ENCODE measurements at places on chromosomes 4 and X. TPM values are rescaled to one million over a fixed set of nuclear protein-coding genes. Genes with fewer than 3 reads are reported as not detected.

Gene PDGFRA
- polyA plus RNA-seq, result 0.20 TPM

Gene ALAS2
- polyA plus RNA-seq, result not detected

DNA sequence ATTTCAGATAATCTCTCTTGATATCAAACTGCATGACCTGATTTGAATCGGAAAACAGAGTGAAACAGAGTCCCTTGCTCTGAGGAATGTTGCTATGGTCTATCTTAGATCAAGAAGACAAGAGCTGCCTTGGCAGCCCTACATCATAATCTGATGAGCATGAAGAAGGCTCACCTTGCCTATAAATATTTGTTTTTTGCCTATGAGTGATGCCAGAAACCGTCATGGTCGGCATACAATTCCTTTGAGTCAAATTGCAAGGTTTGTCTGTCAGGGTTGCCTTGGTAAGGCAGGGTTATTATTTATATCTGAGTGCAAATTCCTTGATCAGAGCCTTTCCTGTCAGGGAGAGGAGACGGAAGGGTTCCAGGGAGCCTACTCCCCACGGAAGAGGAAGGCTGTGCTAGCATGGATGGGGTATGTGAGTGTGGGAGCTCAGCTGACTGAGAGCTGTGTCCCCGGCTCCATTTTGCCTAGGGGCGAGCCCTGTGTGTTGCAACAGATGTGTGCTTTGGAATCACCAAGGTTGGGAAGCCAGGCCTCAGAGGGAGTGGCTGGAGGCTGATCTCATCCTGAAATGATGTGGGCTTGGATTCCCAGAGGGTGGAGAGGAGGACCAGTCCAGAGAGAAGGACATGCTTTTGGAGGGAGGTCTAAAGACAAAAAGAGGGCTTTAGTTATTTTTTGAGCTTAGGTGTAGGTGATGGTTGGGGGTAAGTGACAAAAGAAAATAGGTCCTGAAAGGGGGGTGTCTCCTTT, 43.6 kb downstream of the RTL9 start:
- no peak for DNase-seq

DNA sequence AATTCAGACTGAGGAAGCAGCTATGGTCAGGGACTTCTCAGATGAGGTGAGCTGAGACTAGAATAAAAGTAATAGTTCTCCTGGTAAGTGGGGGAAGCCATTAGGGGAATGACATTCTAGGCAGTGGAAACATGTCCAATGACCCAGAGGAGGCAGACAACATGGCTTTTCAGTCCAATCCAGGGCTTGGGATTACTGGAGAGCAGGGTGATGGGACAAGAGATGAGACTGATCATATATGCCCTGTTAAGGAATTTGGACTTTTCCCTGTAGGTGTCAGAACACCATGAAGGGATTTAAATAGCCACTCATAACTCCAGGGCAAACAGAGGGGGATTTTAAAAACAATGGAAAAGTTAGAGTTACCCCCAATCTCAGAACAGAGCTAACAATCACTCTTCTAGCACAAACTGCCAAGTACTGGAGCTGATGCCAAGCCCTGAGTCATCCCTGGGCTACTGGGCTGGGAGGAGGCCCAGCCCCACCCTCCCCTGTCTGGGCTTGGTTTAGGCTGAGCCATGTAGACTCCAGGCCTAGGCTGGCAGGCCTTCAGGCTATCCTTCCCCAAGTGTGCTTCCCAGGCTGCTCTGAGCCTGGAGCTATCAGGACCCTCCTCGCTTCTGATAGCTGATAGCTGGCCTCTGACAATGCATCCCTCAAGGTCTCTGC, 22.7 kb upstream of the MSN start:
- no peak for DNase-seq

Gene KCNIP4
- polyA plus RNA-seq, result 0.11 TPM

- DNase-seq, result no peak
These were observed 10.6 kb downstream of the ABCG2 start for GRCh38 chr4:88147799-88148217.

Gene HSD17B13
- not detected for polyA plus RNA-seq

Gene NELFA
- polyA plus RNA-seq, result 37.3 TPM

- no peak for DNase-seq
These were observed 94.5 kb upstream of the GALNTL6 start for GRCh38 chr4:171718665-171719064.

DNA sequence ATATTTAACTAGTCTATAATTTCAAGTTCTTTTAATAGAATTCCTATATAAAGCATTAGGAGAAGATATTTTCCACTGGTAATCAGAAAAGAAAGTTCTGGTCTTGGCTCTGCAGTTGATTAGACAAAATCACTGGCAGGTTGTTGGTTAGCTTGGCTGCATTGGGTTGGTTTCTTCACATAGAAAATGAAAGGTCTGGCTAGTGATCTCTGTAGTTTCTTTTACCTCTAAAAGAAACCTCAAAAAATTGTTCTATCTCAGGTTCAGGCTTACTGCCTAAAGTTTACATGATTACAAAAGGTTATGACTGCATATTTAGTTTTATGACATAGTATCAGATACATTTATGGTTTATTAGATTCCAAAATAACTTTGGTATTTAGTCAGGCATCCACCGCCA, 95.8 kb upstream of the NAP1L5 start:
- no peak for DNase-seq

GRCh38 chr4:109155682-109156283, 146.7 kb downstream of the COL25A1 start:
- DNase-seq, result no peak

DNA sequence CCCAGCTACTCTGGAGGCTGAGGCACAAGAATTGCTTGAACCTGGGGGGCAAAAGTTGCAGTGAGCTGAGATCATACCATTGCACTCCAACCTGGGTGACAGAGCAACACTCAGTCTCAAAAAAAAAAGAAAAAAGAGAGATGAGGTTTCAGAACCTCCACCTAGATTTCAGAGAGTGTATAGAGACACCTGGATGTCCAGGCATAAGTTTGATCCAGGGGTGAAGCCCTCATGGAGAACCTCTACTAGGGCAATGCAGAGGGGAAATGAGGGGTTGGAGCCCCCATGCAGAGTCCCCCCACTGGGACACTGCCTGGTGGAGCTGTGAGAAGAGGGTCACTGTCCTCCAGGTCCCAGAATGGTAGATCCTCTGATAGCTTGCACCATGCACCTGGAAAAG, 92.8 kb upstream of the HSD17B10 start:
- DNase-seq, result no peak

DNA sequence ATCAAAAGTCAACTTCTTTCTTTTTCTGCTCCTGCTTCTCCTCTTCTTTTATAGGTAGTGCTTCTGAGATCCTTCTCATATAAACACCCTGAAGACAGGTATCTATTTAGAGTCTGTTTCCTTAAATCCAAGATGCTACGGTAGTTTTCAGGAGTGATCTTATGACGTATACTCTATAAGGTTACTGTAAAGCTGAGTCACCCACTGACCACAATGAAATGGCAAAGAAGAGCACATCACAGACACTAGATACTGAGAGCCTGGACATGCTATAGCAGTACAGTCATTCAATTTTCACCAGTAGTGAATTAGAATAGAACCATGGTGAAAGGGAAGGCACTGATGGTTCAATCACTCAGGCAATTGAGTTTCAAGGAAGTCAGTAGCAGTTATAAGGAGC, 412.5 kb downstream of the ADAM29 start:
- DNase-seq, result no peak

Gene USP26
- not detected for polyA plus RNA-seq

Gene XPNPEP2
- polyA plus RNA-seq, result 0.05 TPM

GRCh38 chr4:139492429-139492828, 38.5 kb downstream of the RAB33B start:
- DNase-seq, result no peak

Gene RCHY1
- polyA plus RNA-seq, result 35.6 TPM

Gene RTL5
- polyA plus RNA-seq, result not detected

Gene MBNL3
- polyA plus RNA-seq, result 9.7 TPM

Gene STOX2
- polyA plus RNA-seq, result not detected

Gene ETDA
- polyA plus RNA-seq, result not detected

DNA sequence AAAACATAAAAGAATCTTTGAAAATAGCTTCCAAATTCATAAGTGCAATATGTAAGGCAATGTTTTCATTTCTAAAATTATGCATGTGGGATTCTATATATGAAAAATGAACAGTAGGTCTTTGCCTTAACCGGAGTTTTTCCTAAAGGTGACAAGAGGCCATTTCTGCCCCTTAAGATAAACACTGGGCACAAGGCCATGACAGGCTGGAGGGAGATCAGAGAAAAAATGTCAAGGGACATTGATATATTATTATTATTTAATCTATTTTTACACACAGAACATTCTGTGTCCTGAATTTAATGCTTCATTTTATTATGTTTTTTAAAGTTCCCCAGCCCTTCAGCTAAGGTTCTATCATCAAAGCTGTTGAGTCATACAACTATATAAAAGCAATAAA, 118.8 kb downstream of the CHM start:
- DNase-seq, result no peak

Gene TRAM1L1
- not detected for polyA plus RNA-seq

Gene ANK2
- polyA plus RNA-seq, result 1.4 TPM

DNA sequence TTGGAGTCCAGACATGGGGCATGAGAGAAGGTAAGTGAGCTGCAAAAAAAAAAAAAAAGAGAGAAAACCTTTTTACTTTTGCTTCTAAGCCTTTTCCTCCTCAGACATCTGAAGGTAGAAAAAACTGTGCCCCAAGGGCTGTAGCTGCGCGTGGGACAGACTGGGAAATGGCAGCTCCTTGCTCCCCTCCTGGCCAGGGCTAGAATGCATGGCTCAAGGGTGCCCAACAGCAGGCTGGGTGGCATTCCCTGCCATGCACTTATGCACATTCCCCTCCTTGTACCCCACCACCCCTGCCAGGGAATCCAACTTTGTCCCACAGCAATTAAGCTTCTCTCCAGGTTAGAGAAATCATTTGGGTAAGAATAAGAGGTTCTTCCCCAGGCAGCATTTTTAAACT, 421.2 kb downstream of the TRAM1L1 start:
- DNase-seq, result no peak

Gene PRRG1
- polyA plus RNA-seq, result not detected

DNA sequence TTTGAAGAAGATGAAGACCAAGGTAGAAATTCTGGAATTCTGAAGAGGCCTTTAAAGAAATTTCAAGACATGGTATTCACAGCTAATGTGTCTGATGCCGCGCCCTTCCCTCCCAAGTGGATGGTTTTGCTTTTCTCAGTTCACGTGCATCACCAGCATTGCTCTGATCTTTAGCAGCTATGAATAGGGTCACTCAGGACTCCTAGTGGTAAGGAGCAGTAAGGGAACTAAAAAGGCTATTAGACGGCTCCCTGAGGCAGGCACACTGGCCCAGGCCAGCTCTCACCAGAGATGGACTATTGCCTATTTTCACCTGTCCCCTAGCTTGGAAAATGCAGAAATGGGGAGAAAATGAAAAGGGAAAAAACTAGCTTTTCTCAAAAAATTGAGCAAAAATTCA, 447.5 kb upstream of the RASGEF1B start:
- DNase-seq, result no peak

DNA sequence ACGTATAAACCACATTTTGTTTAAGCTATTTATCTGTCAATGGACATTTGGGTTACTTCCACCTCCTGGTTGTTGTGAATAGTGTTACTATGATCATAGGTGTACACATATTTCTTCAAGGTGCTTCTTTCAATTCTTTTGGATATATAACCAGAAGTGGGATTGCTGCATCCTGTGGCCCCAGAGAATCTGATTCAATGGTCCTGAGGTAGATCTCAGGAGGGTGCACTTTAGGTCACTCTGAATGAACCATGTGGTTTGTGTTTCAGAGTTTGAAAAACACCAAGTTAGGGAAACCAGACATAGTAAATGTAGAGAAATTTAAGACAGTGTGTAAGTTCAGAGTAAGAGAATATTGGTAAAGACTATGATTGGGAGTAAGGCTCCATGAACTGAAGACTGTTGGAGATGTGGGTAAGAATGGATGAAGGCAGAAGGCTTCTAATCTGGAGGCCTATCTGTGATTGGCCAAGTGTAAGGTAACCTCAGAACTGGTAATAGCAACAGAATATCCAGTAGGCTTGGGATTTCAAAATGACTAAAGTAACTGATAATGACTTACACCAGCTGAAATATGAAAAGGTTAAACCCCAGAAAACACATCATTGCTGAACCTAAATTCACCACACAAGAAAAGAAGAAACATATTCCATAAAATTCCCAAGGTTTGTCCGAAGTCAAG, 236.9 kb downstream of the CAMK2D start:
- DNase-seq, result no peak

DNA sequence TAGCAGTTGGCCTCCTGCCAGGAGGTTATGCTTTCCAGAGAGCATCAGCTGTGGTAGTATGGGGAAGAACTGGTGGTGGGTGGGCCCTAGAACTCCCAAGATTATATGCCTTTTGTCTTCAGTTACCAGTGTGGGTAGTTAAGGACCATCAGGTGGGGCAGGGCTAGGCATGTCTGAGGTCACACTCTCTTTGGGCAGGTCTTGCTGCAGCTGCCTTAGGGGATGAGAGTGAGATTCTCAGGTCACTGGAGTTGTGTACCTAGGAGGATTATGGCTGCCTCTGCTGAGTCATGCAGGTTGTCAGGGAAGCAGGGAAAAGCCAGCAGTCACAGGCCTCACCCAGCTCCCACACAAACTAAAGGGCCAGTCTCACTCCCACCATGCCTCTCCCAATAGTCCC, 172.9 kb upstream of the GYPA start:
- no peak for DNase-seq

Gene CFAP47
- polyA plus RNA-seq, result 0.04 TPM

Gene LEF1
- 20.6 TPM for polyA plus RNA-seq

GRCh38 chr4:26062215-26062614, 148.2 kb downstream of the SMIM20 start:
- no peak for DNase-seq

DNA sequence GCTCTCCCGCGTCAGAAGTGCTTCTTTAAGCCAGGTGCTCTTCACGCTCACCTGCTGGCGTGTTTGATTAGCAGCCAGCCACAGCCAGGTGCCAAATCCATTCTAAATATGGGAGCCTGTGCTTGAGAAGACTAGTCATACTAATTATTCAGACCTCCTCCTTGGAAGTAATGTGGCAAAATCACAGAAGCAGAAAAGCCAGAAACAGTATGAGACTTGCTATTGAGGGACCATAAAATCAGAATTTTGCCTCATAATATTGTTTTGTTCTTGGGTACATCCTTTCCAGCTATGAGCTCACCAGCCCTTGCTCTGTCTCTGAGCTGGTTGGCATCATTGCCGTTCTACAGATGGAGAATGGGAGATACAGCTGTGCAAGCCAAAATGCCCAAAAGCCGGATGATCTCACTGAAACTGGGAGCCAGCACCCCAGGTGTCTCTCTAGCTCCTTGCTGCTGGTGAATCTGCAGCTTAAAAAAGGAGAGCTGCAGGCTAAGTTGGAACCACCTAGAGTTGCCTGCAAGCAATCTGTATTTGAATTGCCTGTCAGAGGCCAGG, 205.4 kb downstream of the SHROOM3 start:
- DNase-seq, result no peak

All from GM12878 (cell line).